ENCODE measurements at places on chromosomes 4 and X.

GRCh38 chr4:43837171-43837570 lies 611.4 kb downstream of the KCTD8 start:
- DNase-seq, result no peak

- DNase-seq, result no peak
Measured at GRCh38 chrX:23879380-23880090, 28.2 kb downstream of the APOO start.

- DNase-seq, result no peak
Measured at GRCh38 chr4:143512978-143513313, 556 bp upstream of the SMARCA5 start.

DNA sequence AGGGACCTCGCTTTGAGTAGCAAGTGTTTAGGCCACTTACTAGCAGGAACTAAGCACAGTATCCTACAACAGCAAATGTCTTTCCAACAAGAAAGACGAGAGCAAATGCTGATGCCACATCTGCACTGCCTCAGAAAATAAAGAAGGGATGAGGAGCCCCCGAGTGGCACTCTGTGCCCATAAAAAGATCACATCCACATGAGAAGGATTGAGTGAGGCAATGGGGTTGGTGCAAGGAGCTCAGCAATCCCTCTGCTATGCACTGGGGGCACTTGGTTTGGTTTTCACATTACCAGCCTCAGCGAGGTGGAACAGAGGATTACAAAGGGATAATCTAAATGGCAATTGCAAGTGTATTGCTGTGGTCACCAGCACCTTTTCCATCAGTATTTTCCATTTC lies 252.8 kb upstream of the SLC7A11 start:
- no peak for DNase-seq

- DNase-seq, result no peak
Measured at GRCh38 chrX:22686138-22686541, 313.6 kb upstream of the DDX53 start.
